Omental fat pad (tissue), 4 donors: ENCODE measurements at places on chromosomes 11 and 22.

DNA sequence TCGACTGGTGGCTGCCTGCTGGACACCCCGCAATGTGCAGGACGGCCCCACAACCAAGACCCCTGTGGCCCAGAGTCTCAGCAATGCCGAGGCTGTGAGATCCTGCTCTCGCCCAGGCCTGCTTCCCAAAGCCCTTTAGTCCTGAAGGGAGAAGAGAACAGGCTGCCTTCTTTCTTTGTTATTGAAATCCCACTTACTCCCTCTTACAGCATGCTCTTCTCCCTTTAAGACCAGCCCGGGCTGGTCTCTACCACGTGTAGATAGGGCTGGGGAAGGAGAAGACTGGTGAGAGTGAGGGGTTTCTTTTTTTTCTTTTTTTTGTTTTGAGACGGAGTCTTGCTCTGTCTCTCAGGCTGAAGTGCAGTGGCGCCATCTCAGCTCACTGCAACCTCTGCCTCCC is 21.3 kb downstream of the TMEM45B start:
- DNase-seq, result no peak

DNA sequence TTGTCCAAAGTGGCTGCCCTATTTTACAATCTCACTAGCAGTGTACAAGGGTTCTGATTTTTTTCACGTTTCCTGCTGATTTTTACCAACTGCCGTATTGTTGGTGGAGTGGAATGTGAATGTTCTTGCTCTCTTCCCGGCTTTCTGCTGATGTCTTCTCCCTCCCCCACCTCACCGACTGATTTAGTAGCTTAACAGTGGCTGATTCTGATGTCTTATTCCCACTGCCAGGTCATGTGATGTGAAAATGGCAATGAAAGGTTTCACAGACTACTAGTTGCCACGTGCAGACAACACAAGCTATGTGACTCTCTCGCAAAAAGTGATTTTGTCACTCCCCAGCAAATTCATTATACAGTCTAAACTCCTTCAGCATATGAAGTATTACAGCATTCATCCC is 17.3 kb upstream of the NEU3 start:
- DNase-seq, result no peak

DNA sequence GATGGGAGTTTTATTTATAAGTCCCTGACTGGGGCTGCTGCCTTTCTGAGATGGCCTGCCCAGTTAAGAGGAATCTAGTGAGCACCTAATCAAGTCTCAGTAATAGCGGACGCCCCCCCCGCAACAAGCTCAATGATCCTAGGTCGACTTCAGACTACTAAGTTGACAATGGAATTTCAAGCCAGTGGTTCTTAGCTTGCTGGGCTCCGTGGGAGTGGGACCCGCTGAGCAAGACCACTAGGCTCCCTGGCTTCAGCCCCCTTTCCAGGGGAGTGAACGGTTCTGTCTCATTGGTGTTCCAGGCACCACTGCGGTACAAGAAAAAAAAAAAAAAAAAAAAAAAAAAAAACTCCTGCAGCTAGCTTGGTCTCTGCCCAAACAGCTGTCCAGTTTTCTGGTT is 156.8 kb upstream of the CARD18 start:
- DNase-seq, result no peak

DNA sequence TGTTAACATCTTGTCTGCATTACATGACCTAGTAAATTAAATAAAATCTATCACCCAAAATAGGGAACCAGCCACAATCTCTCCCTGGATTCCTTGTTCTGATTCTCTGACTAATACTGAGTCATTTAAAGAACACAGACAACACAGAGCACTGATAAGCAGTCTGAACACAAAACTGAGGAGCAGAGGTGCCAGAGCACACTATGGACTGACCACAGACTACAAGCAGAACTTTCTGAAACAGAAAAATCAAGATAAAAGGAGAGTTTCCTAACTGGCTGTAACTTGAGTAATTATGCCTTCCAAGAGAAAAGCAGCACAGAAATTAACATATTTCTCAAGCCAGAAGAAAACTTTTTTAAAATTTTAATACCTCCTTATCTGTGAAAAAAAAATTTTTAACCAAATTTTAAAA is 128.8 kb downstream of the SGSM3 start:
- DNase-seq, result no peak

- no peak for DNase-seq
Measured at GRCh38 chr22:37951305-37951704, 2.1 kb downstream of the C22orf23 start.

DNA sequence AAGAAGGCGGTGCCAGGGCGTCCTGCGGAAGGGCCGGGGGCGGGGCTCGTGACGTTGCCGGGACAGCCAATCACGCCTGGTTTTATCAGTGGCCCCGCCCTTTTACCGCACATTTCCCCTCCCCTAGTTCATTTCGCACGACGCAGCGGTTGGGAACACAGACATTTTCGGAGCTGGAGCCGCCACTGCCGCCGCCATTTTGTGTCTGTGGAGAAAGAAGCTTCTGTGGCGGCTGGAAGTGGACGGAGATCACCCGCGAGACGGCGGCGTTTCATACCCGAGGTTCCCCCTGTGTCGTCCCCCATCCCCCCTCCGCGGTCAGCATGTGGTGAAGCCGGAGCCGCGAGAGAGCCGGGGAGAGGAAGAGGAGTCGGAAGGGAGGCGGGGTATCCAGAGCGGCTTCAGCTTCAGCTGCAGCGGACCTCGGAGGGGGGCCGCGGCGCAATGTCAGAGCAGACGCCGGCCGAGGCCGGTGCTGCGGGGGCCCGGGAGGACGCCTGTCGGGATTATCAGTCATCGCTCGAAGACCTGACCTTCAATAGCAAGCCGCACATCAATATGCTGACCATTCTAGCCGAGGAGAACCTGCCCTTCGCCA is at the start of gene PCF11:
Gene PCF11, plus strand, starts transcription at position 136 of the 598 bp plus-strand sequence. Its CDS starts 309 bp downstream, at position 445.
- DNase-seq, result no peak

DNA sequence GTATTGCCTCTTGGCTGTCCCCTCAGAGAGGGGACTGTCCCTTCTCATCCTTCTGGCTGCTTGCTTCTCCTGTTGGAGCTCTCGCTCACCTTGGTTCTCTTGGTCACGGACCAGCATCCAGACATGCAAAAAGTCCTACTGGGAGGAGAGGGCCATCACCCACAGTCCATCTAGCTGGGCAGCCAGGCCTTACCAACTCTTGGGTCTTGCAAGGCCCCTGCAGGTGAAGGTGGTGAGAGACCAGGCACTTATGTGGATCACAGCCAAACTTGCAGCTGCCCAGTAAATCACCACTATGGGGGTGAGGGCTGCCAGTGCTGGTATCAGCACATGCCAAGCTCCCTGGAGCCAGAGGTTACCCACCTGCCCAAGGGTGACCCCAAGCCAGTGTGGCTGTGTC is 36.3 kb downstream of the KCNQ1OT1 start:
- no peak for DNase-seq

DNA sequence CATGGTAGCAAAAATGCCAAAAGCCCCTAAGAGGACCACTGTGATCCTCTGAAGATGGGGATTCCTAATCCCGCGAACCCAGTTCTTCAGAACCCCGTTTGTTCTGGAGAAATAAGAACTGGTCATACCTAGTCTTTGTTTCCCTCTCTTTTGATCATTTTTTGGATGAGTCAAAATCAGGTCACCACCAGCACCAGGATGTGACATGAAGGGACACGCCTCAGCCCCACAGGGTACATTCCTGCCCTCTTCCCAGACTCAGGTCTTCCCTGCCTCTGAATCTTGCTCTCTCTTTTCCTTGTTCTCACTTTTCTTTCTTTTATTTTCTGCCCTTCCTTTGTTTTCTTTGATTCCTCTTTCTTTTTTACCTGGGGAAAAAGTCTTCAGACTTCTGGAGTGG is 14.6 kb upstream of the ANO1 start:
- DNase-seq, result no peak

DNA sequence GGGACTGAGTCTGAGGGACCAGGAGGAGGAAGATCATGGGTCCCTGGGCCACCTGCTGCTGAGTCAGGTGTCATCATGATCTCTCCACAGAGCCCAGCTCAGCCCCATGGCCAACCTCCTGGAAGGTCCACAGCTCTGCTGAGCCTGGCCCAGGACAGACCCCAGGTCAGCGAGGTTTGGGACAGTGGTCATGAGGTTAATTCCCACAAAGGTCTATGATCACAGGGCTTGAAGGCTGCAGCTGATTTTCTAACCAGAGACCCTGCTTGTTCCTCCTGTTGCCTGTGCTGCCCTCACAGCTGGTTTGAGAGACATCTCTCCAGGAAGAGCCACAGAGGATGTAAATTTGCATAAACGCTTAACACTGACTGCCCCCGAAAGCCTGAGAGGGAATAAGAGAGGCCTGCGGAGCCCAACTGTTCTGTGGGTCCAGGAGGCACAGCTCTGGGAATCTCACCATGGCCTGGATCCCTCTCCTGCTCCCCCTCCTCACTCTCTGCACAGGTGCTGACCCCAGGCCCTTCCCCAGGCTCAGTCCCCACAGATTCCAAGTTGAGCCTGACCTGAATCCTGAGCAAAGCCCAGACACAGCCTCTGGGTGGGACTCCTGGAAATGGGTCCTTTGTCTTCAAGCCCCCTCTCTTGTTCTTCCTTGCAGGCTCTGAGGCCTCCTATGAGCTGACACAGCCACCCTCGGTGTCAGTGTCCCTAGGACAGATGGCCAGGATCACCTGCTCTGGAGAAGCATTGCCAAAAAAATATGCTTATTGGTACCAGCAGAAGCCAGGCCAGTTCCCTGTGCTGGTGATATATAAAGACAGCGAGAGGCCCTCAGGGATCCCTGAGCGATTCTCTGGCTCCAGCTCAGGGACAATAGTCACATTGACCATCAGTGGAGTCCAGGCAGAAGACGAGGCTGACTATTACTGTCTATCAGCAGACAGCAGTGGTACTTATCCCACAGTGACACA is 102.8 kb downstream of the GGTLC2 start:
- no peak for DNase-seq

DNA sequence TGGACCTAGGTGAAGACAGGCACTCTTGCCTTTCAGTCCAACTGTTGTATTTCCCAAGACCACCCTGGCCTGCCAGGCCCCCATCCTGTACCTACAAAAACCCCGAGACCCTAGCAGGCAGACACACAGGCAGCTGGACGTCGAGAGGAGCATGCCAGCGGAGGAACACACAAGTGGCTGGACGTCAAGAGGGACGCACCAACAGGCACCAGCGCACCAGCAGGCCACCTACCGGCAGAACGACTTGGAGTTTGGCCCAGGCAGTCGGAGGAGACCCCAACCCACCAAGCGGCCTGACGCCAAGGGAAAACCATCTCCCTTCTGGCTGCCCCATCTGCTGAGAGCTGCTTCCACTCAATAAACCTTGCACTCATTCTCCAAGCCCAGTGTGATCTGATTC is 1883.4 kb upstream of the RAG2 start:
- no peak for DNase-seq

GRCh38 chr11:59212744-59213631 is at the start of gene MPEG1:
Gene MPEG1 (minus strand): TSS chr11:59212927. CDS start chr11:59212865, 62 bp downstream.
- no peak for DNase-seq

GRCh38 chr11:35747668-35748067 is 85.1 kb downstream of the TRIM44 start:
- DNase-seq, result no peak

DNA sequence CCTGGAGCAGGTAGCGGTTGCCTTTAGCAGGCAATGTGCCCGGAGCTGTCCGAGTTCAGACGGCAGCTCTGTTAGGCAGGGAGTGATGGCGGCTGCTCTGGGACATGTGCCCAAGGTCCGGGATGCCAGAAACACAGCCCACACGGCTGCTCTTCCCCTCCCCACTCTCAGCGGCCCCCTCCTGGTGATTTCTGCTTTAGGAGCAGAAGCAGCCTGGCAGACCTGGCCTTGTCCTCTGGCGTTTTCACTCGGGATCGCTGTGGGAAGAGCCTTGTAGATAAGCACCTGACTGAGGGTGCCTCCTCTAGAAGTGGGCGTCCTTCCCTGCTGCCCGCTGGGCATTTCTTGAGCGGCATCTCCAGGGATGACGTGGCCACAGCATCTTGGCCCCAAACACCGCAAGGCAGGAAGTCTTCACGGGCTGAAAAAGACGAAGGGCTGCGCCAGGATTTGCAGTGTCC is 392.2 kb downstream of the TBC1D22A start:
- DNase-seq, result no peak

DNA sequence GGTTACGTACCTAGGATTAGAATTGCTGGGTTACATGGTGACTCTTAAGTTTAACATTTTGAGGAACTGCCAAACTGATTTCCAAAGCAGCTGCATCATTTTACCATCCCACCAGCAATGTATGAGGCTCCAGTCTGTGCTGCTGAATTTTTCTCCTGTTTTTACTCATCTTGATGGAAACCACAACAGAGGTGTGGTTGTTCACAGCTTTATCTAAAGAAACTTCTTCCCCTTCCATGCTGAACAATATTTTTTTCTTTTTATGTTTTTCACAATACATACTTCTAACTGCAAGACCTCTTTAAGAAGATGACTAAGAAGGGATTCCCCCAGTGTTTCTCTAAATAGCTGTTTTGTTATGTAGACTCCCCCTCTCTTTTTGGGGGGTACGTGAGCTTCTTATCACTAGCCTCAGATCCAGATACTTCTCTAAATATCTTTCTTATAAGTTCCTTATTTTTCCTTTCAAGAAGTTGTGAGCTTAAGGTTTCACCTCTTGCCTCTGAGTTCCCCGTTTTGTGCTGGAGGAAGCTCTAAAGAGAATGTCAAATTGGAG is 24.0 kb downstream of the TCP11L1 start:
- DNase-seq, result no peak

GRCh38 chr11:100970283-100971164 is 159.1 kb downstream of the PGR start:
- no peak for DNase-seq

DNA sequence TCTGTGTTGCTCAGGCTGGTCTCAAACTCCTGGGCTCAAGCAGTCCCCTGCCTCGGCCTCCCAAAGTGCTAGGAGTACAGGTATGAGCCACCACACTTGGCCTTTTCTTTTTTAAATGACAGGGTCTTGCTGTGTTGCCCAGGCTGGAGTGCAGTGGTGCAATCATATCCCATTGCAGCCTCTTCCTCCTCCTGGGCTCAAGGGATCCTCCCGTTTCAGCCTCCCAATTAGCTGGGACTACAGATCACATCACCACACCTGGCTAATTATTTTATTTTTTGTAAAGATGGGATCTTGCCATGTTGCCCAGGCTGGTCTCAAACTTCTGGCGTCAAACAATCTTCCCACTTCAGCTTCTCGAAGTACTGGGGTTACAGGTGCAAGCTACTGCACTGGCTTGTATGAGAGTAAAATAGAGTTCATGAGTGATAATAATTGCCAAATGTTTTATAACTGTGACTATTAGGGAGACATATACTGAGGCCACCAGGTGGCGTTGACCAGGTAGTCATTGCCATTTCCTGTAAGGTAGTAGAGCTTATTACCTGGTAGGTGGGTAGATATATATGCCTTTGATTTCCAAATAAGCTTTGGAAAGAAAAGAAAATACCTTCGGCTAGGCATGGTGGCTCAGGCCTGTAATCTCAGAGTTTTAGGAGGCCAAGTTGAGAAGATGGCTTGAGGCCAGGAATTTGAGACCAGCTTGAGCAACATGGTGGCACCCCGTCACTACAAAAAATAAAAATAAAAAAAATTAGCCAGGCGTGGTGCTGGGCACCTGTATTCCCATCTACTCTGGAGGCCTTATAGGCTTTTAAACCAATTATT is 5.4 kb downstream of the FDX1 start:
- no peak for DNase-seq

DNA sequence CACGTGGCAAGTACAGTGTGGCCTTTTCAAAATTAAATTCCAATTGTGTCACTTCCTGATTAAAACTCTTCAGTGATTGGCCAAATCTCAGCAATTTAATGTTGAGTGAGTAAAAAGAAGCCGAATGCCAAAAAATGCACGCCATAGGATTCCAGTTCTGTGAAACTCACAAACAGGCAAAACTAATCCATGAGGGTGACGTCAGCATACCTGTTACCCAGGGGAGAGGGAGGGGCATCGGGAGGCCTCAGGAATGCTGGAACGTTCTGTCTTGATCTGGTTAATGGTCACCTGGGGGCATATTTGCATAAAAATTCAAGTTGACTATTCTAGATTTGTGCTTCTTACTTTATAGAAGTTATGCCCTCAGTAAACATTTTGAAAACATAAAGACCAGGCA is 39.9 kb upstream of the RAB1B start:
- DNase-seq, result no peak
